CD14-positive monocyte (primary cell): ENCODE measurements at places on chromosomes 4 and X.

DNA sequence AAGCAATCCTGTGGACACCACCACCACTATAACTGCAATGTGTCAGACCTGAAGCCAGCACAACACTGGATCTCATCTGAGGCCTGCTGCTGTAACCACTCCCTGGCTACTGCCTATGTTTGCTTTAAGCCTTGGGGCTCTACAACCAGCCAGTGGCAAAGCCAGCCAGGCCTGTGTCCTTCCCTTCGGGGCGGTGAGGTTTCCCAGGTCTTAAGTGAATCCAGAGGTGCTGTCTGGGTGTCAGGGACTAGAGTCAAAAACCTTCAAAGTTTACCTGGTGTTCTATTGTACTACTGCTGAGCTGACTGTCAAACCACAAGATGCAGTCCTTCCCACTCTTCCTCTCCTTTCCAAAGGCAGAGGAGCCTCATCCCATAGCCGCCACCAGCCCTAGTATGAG lies 750.5 kb downstream of the FAM133A start:
- DNase-seq = no peak

DNA sequence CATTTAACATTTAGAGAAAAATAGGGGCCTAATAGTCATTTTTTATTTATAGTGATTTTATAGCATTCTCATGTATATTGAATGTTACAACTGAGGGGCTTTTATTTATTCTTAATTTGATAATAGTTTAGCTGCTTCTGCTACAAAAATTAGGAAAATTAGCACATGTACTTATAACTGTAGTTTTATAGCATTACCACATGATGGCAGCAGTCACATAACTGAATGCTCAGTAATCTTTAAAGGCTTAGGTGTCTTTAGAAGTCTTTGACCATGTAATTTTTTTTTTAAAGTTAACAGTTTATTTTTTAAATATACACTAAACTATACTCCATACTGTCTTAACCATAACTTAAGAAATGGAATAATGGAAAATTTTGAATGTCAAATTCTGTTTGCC lies 136.6 kb downstream of the STAG2 start:
- DNase-seq = no peak

- DNase-seq = no peak
These were observed 545.3 kb upstream of the FAT1 start for GRCh38 chr4:187268940-187269339.

DNA sequence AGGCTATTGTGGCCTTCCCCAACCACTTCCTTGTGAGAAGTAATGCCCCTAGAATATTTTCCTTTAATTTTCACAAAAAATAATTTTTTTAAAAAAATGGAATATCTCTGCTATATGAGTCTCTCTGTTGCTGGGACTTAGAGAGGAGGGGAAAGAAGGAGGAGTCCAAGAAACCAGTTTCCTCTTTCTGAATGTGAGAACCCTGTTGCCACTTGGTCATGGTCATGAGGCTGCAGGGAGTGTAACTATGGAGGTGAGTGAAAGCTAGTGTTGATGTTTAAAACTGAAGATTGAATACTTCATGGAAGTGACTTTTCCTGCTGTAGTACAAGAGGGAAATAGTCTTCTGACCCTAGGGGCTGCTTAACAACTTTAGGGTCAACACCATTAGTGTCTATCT lies 20.4 kb downstream of the KIAA1210 start:
- no peak for DNase-seq

DNA sequence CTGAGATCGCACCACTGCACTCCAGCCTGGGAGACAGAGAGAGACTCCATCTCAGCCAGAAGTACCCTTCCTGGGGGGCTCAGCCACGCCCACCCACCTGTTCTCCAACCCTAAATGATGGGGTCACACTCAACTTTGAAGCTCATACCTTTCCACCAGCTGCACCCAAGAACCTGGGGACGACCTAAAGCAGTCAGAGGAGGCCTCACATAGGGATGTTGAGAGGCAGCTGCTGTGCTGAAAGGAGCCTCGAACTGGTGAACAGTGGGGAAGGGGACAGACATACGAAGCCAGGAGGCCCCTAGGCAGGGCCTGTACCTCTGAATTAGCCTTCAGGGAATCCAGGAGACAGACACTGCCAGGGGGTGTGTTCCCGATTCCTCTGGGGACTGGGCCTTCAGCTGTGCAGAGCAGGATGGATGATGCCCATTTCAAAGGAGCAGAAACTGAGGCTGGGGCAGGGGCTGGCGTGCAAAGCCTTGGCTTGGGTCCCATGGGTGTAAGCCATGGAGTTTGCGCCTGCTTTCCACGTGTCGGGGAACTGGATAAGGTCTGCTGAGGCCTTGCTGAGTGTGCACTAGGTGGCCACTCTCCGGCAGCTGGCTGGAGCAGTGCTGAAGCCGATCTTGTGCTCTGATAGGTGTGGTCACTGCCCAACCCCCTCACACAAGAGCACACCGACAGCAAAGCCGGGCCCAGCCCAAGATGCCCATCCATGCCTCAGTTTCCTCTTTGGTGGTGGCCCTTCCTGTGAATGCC lies 130.8 kb downstream of the CPZ start:
- no peak for DNase-seq

- DNase-seq = no peak
These were observed 165.1 kb downstream of the VSIG4 start for GRCh38 chrX:65874765-65875164.
